NCI-H1436 (cell line): ENCODE measurements at places on chromosomes 1 and 21.

DNA sequence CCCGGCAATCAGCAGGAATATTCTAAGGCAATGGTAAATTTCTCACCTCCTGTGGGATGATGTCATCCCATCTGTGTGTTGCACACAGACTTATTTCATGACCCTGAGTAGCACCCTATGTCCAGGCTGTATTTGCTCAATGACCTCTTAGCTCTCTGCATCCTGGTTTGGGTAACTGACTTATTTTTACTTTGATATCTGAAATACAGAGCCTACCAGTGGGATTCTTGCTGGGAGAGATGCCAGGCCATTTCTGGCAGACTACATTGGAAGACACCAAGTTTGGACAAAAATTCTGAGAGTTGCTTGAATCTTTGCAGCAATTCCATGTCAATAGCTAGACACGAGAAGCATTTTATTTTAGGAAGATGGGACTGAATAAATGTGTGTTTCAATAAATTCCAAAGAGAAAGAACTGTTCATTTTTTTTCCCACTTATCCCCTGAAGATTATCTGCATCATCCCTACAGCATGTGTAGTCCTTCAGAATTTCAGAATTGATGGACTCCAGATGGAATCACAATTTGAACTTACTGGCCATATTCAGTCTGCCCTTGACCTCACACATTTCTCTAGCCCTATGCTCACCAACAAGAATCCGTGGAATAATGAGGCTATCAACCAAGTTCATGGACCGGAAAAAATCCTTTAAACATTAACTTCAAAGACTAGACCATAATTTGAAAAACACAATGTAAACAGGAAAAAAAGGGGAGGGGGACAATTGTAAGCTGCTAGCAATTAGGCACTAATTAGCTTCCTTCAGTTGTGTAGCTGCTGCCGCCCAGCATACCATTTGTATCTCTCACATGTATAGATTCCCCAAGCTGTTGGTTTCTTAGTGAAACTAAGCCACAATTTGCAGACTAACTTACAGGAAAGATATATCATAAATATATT, 226.5 kb downstream of the HMCN1 start:
- no peak for DNase-seq

DNA sequence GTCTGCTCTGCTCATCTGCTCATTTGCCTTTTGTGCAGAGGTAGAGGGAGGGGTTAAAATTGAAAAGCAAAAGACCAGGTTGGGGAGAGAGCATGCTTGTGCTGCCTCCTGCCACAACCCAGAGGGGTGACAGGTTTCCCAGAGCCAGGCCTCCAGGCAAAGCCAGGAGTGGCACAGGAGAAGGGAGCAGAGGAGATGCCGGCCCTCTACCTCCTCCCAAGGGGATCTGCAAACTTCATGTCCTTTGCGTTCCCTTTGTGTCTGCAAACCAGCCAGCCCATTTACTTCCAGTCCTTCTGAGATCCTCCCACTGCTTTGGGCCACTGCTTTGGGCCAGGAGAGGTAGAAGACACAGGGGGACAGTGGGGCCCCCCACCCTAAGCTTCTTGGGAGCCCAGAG, 67.8 kb downstream of the EPHB2 start:
- DNase-seq = no peak

DNA sequence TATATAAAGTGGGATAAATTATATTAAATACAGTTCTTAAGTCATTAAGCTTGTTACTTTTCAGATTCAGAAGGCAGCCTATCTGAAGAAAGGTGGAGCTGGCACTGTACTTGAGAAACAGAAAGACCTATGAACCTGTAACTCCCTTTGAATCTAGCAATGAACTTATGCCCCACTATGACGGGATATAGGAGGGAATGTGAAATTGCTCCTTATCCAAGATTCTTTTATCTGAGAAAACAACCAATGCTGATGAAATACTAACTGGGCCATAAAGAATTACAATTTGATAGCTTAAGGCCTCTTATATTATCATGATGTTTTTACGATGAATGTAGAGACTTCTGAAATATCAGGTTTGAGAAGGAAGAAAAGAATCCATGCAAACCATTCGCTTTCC, 50.1 kb downstream of the ATP1B1 start:
- DNase-seq = no peak

DNA sequence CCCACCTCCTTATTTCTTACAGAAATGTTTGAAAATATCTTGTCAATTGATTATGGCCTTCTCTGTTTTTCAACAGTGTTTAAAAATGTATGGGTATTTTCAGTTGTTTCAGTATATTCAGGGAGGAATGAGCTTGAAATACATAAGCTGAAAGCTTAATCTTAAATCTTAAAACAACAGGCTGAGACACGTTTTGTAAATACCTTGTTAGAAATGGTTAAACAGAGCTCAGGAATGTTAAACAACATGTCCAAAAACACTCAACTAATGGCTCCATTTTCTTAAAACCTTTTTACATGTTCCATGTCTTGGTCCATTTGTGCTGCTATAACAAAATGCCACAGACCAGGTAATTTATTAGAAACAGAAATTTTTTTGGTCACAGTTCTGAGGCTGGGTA, 953.8 kb upstream of the ADGRL2 start:
- DNase-seq = no peak

DNA sequence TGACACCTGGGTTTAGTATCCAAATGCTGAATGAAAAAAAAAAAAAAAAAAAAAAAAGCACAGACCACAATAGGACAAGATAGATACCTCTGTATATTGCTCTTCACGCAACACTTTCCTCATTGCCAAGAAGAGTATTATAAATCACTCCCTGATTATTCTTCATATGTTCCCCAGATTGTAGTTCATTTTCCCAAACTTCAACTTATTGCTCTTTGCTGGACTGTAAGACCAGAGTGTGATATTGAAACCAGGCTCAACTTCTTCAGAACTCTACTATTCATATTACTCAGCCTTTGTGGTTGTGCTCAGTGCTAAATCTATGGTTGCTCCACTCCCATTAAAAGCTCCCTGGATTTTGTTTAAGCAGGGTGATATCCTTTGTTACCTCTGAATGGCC, 180.4 kb downstream of the NTMT2 start:
- DNase-seq = no peak

GRCh38 chr21:34078915-34079314, 5.5 kb downstream of the MRPS6 start:
- DNase-seq = no peak

DNA sequence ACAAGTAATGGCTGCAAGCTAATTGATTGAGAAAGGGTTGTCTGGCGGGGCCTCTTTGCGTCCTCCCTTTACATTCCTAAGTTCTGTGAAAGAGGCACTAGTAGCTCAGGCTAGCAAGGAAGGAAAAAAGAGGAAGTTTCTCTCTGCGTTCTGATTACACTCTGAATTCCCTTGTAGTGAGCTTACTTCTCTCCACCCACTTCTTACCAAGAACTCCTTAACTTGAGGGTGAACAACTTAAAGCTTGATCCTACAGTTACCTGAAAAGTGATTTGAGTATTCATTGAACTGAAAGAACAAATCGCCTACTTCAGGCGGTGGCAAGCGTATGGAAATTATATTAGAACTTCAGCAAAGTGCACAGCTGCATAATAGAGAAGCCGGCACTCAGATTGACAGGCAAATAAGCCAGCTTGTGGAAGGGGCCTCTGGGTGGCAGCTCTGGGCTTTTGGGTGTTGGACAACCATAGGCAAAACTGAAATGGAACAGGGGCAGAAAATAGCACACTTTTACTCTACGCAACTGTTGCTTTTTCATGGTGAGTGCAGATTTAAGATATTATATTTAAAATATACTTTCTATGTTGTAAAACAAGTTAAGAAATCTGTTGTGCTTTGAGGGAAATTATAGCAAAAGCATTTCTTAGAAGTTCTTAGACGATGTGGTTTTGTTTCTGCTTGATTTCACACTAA, 464.5 kb downstream of the USP25 start:
- no peak for DNase-seq
